Effector memory CD4-positive, alpha-beta T cell (primary cell): ENCODE measurements at places on chromosomes 1 and 21.

DNA sequence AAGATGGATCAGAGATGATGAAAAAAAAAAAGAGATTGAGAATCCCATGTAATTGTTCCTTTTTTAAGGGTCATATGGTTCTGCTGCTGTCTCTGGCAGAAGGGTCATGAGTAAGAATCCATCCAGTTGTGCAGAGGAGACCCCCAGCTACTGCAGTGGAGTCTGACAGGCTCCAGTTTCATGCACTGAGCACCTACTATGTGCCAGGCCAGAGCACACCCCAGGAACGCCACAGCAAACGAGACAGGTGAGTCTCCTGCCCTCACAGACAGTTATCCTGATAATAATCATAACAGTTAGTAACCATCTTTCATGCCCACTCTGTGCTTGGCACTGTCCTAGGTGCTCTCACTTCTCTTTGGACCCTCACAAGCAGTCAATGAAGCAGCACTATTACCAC is 420.0 kb downstream of the MATN1 start:
- DNase-seq, result no peak

DNA sequence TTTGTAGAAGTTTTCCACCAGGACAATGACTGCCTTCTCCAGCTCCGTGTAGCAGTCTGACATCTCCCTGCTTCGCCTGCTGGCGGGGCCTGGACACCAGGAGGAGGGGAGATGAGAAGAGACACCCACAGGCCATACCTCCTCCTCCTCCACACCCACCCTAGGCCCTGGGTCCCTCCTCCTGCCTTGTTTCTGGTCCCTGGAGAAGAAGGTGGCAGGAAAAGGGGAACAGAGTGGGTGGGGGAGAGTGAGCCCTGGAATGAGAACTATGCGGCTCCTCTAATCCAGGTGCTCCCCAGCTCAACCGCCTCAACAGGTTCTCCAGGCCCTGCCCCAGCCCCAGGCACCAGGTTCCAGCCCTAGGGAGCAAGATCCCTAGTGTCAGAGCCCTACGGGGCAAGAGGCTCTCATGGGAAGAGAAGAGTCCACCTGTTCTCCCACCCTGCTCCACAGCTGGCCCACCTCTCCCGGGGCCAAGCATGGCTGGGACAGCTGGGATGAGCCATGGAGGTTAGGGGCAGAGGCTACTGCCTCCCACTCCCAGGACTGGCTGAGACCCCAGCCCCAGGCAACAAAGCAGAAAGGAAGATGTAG is 4.8 kb downstream of the S100A16 start:
- no peak for DNase-seq

GRCh38 chr1:192563129-192563528 is 12.4 kb upstream of the RGS1 start:
- no peak for DNase-seq

- DNase-seq, result no peak
Measured at GRCh38 chr1:115327270-115327669, 10.8 kb downstream of the NGF start.

DNA sequence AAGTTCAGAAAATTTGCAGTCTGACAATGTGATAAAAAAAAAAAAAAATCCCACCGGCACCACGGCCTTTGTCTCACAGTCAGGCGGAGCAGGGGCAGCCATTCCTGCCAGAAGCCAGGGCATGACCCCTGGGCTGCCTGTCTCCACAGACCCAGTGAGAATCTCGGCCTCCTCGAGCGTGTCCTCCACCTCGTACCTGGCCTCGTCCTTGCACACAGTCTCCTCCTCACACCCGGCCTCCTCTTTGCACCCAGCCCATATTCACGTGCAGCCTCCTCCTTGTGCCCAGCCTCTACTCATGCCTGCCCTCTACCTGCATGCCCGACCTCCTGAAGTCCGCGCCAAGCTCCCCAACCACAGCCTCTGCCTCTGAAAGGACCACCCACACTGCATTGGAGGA is 182.0 kb downstream of the AGBL4 start:
- no peak for DNase-seq

- no peak for DNase-seq
Measured at GRCh38 chr1:82401116-82401515, 600.4 kb downstream of the ADGRL2 start.

GRCh38 chr1:218474128-218474527 is 129.0 kb downstream of the TGFB2 start:
- DNase-seq, result no peak

- DNase-seq, result no peak
Measured at GRCh38 chr1:93244298-93245069, 64.0 kb downstream of the CCDC18 start.

DNA sequence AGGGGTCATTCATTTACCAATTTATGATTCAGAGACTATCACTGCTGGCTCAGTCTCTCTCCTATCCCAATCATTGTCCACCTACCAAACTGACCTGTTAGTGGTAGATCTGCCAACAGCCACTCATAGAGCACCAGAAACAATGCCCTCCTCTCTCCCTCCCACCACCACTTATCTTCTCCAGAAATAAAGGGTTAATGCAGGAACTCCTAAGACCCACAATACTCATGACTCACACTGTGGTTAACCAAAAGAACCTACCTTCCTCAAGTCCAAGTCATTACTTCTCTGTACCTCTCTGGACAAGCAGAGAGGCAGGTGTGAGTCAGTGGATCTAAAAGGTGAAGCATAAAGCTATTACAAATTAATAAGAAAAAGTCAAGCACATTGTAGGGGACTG is 40.9 kb upstream of the CAMK1G start:
- DNase-seq, result no peak

DNA sequence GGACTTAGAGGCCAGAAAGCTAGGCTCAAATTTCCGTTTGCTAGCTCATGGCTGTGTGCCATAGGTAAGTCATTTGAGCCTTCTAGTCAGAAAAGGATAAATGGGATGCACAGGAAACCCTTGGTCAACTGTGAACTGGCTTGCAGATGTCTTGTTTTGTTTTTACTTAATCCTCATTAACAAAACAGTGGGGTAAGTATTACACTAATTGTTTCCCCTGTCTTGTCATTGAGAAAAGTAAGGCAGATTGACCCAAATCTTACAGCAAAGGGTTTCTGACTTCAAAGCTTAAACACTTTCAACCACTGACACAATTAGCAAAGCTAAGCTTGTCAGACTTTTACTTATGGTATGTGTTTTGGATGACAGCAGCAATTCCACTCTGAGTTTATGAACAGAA is 291.3 kb downstream of the NTNG1 start:
- no peak for DNase-seq

- DNase-seq, result peak; percentile 17
Measured at GRCh38 chr1:236280438-236281197, 1.1 kb downstream of the ERO1B start.

DNA sequence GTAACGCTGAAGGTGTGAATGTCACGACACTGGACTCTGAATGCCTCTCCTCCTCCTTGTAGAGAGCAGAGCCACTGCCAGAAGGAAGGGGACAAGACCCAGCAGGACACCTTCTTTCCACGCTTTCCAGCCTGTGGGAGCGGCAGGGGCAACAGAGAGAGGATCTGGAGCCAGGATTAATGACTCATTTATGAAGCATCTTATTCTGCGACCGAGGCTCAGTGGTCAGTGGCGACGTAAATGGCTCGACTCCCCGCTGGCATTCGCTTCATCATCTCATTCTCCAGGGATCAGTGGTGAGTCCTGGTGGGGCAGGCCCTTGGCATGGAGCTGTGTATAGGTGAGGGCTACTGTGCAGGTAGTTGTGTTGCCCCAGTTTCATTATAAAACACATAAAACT is 4.6 kb downstream of the SLC37A1 start:
- no peak for DNase-seq

DNA sequence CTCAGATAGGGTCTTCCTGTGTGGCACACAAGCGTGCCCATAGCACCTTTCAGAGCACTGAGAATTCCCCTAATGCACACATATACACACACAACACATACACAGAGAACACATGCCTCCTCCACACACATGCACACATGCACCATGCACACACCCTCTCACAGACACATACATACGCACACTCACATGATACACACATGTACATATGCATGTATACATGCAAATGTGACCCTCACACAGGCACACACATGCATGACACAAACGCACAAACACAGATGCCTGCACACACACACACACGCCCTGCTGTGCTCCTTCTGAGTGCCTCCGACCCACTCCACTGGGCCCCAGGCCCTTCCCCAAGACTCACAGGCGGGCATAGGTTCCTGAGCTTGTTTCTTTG is 251.0 kb downstream of the PTPRU start:
- DNase-seq, result no peak

- no peak for DNase-seq
Measured at GRCh38 chr1:10561955-10562354, 87.2 kb downstream of the PEX14 start.

- no peak for DNase-seq
Measured at GRCh38 chr21:34630536-34631143, 15.7 kb upstream of the RCAN1 start.

GRCh38 chr1:235075048-235075776 is 53.4 kb downstream of the TOMM20 start:
- DNase-seq, result no peak

- no peak for DNase-seq
Measured at GRCh38 chr21:19340303-19340702, 936.7 kb upstream of the TMPRSS15 start.

- no peak for DNase-seq
Measured at GRCh38 chr1:6638226-6638625, 13.6 kb downstream of the THAP3 start.

- DNase-seq, result no peak
Measured at GRCh38 chr1:115280064-115280463, 58.0 kb downstream of the NGF start.

GRCh38 chr1:212597487-212597886 is 11.1 kb upstream of the ATF3 start:
- no peak for DNase-seq

GRCh38 chr1:3120140-3120539 is 51.1 kb downstream of the PRDM16 start:
- no peak for DNase-seq

DNA sequence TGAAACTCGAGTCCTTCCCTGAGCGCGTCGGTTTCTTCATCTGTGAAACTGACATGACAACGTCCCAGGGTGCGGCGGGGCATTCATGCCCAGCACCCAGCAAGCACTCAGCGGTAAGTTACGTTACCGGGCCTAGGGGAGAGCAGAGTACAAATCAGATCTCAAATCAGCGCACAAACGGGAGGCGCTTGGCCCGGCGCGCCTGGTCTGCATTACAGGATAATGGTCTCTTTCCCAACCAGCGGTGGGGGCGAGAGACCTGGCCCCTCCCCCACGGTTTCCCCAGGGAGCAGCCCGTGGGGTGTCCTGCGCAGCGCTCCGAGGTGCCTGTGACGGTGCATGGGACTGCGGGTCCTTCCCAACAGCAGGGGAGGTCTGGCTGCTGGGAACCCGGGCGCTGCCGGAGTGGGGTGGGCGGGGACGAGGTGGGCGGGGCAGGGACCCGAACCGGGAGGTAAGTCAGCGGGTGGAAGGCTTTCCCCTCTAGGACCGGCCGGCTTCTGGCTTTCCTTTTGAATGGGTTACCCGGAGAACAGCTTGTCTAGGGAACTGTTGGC is 1.0 kb downstream of the TMEM51 start:
- no peak for DNase-seq

- DNase-seq, result no peak
Measured at GRCh38 chr1:11227106-11228077, 35.0 kb downstream of the MTOR start.

DNA sequence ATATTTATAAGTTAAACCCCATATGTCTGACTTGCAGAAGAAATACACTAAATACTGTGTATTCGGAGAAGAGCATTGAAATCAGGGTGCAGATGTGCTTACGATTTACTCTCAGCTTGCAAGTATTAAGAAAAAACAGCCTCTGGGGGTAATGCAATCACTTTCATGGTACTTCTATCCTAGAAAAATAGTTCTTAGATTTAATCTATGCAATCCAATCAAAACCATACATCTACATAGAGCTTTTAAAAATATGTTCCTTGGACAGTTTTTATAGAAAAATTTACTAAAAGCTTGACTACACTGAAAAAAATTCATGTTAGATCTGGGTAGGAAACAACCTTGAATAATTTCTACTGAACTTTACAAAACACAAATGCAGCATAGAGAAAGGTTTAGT is 890.3 kb upstream of the ADGRL2 start:
- DNase-seq, result no peak

DNA sequence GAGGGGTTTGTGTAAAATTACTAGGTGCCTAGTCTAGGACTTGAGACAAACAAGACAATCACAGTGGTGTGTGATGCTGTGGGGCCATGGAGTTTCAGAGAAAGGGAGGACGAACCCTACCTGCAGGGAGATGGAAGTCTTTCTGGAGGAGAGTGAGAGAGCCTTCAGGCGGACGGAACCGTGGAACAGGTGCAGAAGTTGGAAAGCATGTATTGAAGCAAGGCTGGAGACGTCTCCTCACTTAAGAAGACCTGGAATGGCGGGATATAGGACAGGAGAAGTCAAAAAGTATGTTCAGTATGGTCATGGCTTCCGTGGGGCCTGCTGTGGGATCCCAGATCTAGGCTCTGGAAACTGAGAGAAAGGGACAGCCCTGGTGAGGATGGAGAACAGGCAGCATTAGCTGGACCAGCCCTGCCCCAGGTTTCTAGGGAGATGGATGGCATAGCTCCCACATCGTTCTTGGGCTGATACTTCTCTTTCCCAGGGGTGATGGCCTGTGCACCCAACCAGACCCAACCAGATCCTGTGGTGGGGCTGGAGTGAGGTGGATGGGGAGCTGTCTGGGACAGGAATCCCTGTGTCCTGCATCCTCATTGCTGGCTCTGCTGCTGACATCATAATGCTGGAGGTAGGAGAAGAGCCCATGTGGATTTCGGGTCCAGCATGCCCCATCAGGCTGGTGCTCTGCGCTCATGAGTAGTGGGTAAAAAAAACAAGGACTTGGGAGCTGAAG is 15.0 kb upstream of the LRP8 start:
- no peak for DNase-seq

- DNase-seq, result no peak
Measured at GRCh38 chr1:248817065-248817464, 8.7 kb downstream of the SH3BP5L start.

DNA sequence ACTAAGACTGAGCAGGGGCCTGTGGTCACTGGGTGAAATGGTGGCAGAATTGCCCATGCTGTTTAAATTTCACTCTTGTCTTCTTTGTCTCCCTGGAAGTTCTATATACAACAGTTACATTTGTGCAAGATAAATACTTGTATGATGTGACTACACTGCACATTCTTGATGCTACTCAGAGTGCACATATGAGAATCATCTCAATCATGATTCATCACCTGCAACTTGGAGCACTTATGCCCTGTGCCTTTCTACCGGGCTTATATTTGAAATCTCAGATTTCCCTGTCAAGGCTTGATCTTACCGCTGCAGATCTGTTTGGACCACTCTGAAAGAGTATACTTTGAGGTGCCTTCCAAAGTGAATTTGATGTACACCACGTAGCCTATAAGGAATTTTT is 10.6 kb downstream of the PGM1 start:
- no peak for DNase-seq

GRCh38 chr1:230581446-230582079 is 60.7 kb upstream of the COG2 start:
- no peak for DNase-seq

GRCh38 chr1:219812491-219813203 is 115.7 kb downstream of the SLC30A10 start:
- DNase-seq, result no peak

- DNase-seq, result peak; percentile 11
Measured at GRCh38 chr1:119141020-119141424, 569 bp upstream of the WARS2 start.

- DNase-seq, result no peak
Measured at GRCh38 chr1:192700834-192701271, 64.9 kb downstream of the RGS13 start.

GRCh38 chr1:237139732-237140131 is 97.7 kb downstream of the RYR2 start:
- no peak for DNase-seq
